ENCODE measurements at places on chromosomes 5 and 9.
A peak's percentile ranks its signal among the peaks of the same experiment; 100 is the strongest.

- DNase-seq, result peak; percentile 11
These were observed 29.9 kb upstream of the OBP2B start for GRCh38 chr9:133238851-133239532.

GRCh38 chr9:108197899-108198298, 657.9 kb downstream of the ACTL7B start:
- no peak for DNase-seq

DNA sequence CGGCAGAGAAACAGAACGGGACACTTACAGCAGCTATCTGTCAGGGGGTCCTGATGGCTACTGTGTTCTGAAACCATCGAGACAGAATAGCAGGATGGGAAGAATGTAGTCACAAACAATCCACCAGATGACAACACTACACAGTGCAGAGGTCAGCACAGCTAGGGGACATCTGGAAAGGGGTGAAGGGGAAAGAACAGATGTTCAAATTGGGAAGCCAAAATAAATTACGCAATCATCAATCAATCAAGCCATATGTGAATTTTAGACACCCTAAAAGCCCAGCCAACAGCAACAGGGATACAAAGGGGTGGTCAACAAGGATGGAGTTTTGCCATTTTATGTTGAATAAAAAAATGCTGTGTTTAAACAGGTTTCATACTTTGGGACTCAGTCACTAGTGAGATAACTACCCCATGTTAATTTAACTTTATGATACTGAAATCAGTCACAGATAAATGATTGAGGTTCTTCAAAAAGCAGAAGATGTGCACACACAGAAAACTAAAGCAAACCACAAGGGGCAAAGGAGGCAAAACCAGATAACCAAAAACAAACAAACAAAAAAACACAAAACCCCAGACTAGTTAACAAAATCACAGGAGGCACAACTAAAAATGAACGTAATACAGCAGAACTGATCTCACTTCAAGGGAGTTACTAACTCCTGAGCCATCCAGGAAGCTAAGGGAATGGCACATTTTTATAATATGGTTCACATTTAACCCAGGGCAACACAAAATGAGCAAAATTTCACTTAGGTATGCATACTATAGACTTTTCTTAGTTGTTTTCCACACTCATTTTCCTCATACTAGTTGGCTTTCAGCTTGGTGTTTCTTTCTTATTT, 65.9 kb downstream of the HABP4 start:
- DNase-seq, result no peak

- DNase-seq, result no peak
These were observed 267.3 kb downstream of the MLLT3 start for GRCh38 chr9:20355022-20355421.

DNA sequence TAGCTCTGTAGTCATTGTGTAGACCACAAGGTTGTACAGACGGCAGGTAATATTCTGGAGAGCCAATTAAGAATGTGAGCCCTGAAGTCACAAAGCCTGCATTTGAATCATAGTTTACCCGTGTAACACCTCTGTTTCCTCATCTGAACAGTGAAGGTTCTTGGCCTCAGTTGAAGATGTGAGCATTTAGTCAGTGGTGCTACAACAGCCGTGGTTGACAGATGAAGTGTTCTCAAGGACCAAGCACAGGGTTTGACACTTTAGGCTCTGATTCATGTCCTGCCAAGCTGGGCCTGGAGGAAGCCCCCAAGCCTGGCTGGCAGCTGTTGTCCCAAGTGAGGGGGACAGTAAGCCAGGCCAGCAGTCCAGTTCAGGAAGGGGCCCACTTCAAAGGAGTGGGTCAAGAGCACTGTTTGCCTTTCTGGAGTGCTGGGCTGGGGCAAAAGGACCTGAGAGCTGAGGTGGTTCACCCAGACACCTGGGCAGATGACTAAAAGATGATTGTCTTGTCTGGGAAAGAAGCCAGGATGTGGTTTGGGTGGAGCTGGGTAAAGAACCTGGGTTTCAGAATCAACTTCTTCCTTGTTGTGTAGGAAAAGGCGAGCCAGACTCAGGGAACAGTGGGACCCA, 20.7 kb downstream of the FAXDC2 start:
- DNase-seq, result no peak

DNA sequence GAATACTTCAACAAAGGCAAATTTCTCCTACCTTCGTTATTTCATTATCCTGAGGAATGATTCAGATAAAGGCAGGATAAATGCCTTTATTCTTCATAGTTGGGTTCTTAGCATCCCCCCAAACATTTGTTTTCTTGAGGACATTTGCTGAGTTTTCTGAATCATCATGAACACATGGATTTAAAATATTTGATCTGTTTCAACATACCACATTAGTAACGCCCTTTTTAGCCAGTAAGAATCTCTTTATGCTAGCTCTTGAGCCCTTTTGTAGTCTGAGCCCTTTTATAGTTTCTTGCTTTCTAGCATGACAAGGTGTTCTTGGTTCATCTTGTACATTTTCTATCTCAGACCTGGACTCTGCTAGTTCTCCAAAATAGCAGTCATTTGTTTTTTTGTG, 27.9 kb downstream of the SKIC3 start:
- no peak for DNase-seq

GRCh38 chr9:12812710-12813109, 37.9 kb downstream of the LURAP1L start:
- DNase-seq, result no peak

GRCh38 chr5:62689599-62690368, 111.2 kb downstream of the LRRC70 start:
- DNase-seq, result no peak

GRCh38 chr5:158594595-158595242, 505.0 kb downstream of the EBF1 start:
- DNase-seq, result no peak

DNA sequence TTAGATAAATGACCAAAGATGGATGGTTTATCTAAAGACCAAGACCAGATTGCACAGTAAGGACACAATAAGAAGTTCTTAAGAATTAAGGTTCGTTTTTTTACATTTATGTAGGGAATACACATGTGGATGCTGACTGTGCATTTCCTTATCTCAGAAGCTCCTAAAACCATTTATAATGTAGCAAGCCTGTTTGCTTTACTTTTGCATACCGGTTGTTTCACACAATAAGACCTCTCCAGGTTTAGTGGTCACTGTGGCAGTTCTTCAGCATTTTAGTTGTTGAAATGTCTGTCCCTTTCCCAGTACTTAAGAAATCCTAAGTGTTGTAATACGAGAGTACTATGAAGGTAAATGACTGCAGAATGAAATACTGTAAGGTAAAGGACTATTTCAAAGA, 43.6 kb downstream of the BASP1 start:
- no peak for DNase-seq

DNA sequence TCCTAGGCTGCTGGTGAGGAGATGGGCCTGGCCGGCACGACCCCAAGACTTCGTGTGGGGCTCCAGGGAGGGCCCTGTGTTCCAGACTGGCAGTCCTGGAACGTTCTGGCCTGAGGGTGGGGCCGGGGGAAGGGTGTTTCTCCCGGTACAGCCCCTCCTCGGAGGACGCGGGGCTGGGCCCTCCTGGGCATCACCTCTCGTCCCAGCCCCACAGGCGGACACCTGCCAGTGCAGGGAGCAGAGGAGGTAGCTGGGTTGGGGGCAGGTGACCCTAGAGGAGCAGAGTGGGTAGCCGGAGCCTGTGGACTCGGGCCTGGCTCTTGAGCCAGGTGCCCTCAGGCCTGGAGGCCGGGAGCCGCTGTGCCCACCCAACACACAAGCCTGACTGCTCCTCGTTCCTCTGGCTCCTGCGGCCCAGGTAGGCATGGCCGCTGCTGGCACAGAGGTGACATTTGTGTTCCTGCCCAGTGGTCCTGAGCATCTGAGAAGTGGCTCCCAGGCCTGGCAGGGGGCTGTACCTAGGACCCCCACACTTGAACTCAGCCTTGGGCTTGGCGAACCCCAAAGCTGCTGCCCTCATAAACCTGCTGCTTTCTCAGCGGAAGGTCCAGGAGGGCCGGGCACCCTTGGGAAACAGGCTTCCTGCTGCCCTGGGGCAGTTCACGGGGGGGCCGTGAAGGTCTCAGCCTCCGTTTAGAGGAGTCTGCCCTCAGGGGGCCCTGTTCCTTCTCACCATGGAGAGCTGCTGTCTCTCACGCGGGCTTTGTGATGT, 817 bp downstream of the SLC6A19 start:
- no peak for DNase-seq

GRCh38 chr5:10973316-10973715, 212.3 kb upstream of the DAP start:
- no peak for DNase-seq

GRCh38 chr9:85408494-85408893, 333.3 kb downstream of the AGTPBP1 start:
- DNase-seq, result no peak

DNA sequence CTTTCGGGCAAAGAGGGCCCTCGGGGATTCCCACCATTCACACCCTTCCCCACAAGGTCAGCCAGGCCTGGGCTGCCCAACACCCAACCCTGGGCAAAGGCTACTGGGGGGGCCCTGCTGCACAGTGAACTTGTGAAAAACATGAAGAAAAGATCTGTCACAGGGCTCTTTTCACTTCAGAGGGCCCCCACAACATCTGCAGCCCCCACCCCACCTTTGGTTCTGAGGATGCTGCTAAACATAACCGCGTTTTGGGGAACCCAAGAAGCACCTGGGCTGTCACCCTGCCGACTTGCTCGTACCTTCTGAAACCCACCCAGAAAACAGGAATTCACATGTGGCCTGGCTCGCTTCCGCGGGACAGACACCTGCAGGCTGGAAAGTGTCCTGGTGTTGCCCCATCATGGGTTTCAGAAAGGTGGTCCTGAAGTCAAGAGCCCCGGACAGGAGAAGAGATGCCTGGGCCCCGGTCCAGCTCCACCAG, 29.3 kb downstream of the B4GALT1 start:
- no peak for DNase-seq

GRCh38 chr9:2335260-2335659, 286.3 kb upstream of the VLDLR start:
- DNase-seq, result no peak

GRCh38 chr9:99919930-99920329, 13.5 kb downstream of the STX17 start:
- no peak for DNase-seq

DNA sequence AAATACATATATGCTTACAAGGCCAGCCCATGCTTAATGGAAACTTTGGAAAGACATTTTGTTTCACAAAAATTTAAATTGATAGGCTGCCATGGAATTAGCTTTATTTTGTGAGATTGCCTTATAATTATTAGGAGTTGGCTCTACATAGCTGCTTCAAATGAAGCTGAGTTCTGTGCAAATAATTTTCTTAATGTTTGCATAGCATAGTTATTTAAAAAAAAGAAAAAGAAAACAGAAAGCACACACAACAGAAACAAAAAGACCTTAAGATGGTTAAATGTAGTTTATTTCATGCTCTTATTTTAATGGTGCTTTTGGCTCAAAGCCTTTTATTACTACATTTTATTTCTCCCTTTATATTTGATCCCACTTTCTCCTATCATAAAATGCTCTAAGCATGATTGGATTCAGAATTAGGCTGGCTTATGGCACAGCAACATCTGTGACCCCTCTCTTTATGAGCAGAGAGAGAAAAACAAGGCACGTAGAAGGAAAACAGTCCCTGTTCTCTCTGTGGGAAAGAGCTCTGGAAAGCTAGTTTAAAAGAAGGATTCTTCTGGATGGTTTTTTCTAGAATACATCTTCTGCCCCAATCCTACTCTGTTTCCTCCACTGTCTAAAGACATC, 530.5 kb downstream of the NTRK2 start:
- DNase-seq, result no peak

GRCh38 chr5:5159282-5160103, 19.4 kb downstream of the ADAMTS16 start:
- no peak for DNase-seq

GRCh38 chr9:80467632-80468031, 895.9 kb downstream of the TLE4 start:
- DNase-seq, result no peak

- DNase-seq, result no peak
These were observed 65.4 kb upstream of the IRX1 start for GRCh38 chr5:3530251-3530650.

DNA sequence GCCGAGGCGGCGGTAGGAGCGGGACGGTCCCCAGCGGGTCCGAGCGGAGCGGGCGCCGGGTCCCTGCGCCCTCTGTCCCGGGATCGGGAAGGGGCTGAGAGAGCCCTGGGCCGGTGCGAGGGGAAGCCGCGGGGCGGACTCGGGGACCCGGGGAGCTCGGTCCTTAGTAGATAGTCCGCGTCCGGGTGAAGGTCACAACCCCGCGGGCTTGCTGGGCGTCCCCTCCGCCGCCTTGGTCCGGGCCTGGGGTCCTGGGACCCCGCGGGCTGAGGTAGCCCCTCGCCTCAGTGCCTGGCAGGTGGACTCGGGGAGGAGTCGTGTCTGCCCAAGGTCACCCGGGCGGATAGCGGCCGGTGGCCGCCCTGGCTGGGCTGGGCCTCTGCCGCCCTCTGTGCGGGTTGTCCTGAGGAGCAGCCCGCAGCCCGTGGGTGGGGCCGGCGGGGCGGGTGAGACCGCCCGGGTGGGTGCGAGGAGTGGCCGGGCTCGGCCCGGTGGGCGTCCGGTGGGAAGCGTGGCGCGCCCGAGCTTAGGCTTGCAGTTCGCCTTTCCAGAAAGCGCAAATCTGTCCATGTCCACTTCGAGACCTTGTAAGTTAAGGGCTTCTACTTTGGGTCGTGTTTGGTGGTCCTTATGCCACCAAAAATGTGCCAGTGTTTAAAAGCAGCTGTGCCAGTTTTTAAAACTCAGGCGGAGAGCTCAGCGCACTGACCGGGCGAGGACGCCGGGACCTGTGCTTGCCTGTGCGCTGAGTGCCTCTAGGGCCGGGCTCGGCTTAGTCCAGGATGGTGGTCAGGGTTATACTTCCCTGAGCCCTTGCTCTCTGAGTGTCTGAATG, 554 bp downstream of the SDHA start:
- DNase-seq, result no peak

DNA sequence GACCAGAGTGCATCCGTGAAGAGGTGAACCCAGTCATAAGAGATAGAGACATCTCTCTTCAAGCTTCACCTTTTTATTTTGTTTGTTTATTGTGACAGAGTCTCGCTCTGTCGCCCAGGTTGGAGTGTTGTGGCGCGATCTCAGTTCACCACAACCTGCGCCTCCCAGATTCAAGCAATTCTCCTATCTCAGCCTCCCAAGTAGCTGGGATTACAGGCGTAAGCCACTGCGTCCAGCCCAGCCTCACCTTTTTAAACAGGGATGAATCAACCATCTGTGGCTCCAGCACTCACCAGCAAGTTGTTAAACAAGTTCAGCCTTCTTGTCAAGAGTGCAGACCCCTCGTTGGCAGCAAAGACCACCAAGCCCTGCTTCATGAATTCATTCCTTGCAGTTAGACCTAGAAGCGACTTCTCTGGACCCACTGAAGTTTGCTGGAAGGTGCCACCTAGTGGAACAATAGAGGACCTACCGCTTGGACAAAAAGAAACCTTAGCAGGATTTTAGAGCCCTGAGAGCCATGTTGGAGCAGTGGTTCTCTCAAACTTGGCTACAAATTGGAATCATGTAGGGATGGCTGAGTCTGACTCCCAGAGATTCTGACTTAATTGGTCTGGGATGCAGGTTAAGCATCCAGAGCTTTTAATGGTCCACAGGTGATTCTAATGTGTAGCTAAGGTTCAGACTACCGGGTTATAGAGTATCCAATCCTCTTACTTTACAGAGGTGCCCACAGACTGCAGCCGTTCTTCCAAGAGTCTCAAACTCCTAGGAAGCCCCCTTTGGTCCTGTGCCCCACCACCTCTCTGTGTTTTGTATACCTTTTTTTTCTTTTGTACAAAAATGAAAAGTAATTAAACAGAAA, 10.5 kb upstream of the GALNT10 start:
- no peak for DNase-seq
